Transverse colon (tissue), 4 donors: ENCODE measurements at places on chromosomes 11 and 22. TPM values are rescaled to one million over a fixed set of nuclear protein-coding genes. Genes with fewer than 3 reads are reported as not detected.
A peak's percentile ranks its signal among the peaks of the same experiment; 100 is the strongest.

DNA sequence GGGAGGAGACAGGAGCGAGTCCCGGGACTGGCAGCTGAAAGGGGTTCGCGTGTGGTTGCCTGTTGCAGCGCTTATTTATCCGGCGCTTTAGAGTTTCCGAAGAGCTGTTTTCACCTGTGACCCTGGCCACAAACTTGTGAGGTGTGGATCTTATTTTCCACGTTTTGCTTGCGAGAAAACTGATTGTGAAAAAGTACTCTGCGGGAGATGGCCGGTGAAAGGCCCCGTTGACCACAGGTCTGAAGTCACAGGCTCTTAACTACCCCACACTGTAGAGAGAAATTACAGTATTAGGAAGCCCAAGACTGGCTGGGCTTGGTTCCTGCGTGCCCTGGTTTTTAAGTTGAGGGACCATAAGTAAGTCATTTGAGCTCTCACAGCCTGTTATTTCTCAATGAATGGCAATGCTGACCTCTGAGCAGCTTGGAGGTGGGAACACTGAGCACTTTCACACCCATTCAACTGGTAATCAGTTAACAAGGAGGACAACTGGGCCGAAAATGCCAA lies 379 bp upstream of the RAB38 start:
- DNase-seq: no peak

- DNase-seq: no peak
These were observed 123.4 kb downstream of the C11orf91 start for GRCh38 chr11:33577204-33577603.

DNA sequence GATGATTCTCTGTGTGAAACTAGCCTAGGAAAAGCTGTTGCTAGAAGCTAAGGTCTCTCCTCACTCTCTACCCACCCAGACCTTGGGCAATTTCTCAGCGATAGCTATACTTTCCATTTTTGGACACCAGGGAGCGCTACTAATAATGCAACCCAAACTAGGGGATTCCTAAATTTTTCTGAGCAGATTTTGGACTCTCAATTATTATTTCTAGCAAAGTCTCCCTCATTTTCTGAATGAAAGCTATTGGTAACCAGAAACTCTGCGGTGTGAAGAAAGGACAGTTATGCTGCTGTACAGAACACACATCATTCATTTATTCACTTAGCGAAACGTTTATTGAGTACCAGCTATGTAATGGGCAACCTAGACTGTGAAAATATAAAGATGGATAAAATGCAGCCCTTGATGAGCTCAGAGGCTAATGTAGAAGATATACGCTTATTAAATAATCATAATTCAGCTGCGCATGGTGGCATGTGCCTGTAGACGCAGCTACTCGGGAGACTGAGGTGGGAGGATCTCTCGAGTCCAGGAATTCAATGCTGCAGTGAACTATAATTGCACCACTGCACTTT lies 6.1 kb upstream of the STIM1 start:
- DNase-seq: no peak

GRIK4 gene
- total RNA-seq: not detected

INSC gene
- 1.9 TPM for total RNA-seq

- DNase-seq: peak; percentile 73
These were observed 802 bp upstream of the PIM3 start for GRCh38 chr22:49959782-49960158.

ANKK1 gene
- 0.64 TPM for total RNA-seq

- DNase-seq: no peak
These were observed 26.9 kb downstream of the CBX7 start for GRCh38 chr22:39125622-39126021.

DNA sequence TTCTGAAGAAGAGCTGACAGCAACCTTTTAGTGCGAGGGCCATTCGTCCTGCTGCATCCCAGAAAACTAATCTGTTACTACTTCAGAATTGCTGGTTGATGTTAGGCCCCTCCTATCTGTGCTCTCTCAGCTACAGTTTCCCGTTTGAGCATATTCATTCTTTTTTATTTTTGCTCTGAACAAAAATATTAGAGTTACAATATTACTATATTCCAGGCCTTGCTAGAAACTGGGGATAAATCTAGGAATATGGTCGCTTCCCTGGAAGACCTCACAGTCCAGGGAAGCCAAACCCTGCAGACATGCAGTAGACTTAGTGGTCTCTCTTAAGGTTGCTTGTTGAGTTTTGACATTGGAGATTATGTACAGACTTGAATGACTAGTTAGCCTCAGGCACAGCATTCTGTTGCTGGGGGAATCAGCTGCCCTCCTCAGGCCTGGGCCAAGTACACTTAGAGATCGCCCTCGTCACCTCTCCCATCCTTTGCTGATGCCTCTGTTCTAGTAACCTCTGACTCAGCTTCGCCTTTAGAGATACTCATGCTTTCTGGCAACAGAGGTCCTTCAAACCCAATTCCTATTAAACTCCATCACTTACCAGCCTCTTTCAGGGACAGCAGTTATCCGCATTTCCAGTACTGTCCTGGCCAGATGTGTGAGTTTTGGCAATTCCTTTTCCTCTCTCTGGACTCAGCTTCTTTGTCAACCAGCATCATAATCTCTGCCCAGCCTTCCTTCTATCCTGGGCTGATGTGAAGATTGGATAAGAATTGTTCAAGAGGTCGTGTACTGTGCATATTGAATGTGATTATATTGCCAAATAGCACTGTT lies 698 bp upstream of the ANAPC15 start:
- DNase-seq: no peak

DNA sequence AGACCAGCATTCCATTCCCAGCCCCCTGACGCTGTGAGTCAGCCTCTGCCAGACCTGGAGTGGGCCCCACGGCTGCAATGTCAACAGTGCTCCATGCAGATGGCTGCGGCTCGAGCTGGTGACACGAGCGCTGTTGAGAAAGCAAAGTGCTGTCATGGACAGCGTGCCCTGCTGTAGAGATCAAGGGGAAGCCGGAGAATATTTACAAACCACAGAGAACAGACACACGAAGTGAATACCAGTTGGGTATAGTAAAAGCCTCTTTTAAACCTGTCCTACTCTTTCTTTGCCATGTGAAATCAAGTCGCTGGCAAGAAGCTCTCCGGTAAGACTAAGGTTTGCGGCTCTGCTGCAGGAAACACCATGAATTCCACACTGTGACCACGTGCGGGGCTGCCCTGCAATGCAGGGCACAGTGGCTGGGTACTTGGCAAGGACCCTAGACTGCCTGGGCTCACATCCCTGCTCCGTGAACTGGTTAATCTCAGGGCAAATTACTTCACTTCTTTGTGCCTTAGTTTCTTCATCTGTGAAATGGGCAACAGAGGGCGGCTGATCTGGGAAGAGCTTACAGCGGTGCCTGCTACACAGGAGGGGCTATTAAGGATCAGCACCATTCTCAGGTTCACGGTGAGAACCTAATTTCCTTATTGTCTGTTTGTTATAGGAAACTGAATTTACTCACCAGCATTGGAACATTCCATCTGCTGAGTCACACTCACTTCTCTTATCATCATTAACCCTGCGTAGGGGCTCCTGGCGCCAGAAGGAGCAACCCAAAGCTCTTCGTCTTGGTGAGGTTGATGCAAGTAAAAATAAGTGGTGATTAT lies 27.8 kb upstream of the ELFN2 start:
- DNase-seq: no peak

DNA sequence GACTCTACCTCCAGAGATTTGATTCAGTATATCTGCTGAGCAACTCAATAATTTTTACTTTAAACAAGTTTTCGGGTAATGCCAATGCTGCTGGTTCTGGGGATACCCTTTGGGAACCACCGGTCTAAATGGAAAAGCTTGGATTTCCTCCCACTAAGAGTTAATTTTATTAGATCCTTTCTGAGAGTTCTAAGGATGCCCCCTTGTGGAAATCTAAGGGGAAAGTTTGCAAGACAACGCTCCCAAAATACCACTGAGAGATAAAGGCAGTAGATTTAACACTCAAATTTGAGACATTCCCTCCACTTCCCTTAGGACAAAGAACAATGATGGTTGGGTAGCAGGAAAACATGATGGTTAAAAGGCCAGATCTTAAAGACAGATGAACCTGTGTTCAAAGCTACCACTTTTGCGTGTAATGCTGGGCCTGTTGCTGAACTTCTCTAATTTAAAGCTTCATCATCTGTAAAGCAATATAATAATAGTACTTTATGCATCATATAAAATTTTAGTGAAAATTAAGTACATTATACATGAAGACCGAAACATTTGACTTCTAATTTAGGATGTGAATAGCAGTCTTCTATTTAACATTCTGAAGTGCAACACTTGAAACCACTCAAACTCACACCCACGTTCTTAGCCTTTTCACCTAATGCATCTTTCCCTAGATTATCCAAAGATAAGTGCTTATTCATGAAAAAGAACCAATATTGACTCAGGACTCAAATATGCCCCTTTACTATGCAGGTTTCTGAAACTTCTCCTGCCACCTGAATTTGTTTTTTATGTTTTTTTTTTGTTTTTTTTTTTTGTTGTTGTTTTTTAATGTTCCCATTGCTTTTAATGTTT lies 110.1 kb upstream of the LUZP2 start:
- DNase-seq: no peak
